RPMI7951 (cell line): ENCODE measurements at places on chromosomes 1 and 21. TPM values are rescaled to one million over a fixed set of nuclear protein-coding genes. Genes with fewer than 3 reads are reported as not detected.
A peak's percentile ranks its signal among the peaks of the same experiment; 100 is the strongest.

DNA sequence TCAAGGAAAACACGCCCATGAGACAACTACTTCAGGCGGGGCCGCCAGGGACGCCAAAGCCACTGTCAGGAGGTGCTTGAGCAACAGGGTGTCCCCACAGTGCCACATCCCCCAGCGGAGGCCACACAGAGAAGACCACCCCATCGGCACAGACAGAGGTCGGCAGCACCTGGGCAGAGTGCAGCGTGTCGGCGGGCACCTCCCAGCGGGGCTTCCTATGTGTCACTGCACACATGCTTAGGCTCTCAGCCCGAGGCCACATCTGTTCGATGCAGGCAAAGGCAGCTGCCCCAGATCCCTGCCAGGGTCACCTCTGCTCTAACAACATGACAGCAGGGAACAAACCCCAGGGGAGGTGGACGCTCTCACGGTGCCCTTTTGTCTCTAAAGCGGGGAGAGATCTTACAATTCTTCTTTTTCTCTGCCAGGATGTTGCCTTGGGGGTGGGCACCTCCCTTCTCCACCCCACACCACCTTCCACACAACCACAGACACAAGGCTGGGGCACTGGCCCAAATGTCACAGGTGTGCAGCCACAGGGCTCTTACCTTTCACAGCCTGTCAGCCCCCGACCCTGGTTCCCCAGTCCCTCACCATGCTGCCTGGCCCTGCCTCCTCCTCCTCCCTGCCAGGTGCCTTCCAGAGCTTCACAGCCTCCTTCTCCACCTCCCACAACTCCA lies 4.2 kb downstream of the KRTAP10-8 start:
- no peak for DNase-seq

- no peak for DNase-seq
These were observed 10.3 kb upstream of the C21orf91 start for GRCh38 chr21:17829472-17829871.

DNA sequence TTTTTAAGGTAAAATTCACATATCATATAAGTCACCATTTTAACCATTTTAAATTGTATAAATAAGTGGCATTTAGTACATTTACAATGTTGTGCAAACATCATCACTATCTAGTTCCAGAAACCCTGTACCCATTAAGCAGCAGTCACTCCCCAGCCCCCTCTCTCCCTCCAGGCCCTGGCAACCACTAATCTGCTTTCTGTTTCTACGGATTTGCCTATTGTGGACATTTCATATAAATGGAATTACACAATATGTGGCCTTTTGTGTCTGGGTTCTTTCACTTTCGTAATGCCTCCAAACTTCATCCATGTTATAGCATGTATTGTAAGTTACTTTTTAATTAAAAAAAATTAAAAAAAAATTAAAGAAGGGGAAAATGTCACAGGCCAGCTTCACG lies 58.0 kb upstream of the RAB3GAP2 start:
- DNase-seq, result peak; percentile 59

The ABL2 gene
- 14.1 and 15.2 TPM in 2 replicates for total RNA-seq

The CACNA1S gene
- not detected in 2 replicates for total RNA-seq

The WDR64 gene
- total RNA-seq, result not detected in 2 replicates

The ATAD3C gene
- not detected in 2 replicates for total RNA-seq

The EPS8L3 gene
- not detected in 2 replicates for total RNA-seq

The IL19 gene
- 0.24 TPM in 1 of 2 replicates, not detected in the other for total RNA-seq
